ENCODE measurements at places on chromosomes 13 and 19.

DNA sequence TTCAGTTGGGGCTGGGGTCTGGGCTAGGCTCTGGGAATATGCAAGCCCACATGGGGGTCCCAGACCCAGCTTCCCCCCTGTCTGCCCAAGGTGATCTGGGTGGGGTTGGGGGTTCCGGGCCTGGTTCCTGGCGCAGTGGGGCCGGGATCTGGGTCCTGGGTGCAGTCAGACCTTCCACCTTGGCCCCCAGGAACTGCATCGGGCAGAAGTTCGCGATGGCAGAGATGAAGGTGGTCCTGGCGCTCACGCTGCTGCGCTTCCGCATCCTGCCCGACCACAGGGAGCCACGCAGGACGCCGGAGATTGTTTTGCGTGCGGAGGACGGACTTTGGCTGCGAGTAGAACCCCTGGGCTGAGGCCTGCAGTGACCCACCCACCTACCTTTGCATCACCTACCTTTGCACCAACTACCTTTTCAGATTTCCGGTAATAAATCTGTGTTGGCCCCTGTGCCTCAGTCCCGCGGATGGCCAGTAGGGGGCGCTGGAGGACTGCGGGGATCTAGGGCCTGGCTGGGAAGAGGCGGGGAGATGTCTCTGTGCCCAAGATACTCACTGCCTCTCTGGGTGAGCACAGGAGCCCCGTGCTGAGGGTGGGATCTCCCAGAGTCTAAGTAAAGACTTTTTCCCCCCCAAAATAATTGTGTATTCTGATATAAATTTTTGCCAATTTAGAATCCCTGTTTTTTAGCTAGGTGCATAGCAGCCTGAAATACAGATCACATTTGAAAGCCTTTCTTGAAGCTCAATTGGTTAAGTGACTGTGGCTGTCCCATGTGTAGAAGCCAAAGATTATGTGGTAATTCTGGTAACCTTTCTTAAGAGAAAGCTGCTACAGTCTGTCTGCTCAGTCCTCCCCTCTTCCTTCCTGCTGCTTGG is 11.5 kb upstream of the CYP4F3 start:
- DNase-seq: no peak

DNA sequence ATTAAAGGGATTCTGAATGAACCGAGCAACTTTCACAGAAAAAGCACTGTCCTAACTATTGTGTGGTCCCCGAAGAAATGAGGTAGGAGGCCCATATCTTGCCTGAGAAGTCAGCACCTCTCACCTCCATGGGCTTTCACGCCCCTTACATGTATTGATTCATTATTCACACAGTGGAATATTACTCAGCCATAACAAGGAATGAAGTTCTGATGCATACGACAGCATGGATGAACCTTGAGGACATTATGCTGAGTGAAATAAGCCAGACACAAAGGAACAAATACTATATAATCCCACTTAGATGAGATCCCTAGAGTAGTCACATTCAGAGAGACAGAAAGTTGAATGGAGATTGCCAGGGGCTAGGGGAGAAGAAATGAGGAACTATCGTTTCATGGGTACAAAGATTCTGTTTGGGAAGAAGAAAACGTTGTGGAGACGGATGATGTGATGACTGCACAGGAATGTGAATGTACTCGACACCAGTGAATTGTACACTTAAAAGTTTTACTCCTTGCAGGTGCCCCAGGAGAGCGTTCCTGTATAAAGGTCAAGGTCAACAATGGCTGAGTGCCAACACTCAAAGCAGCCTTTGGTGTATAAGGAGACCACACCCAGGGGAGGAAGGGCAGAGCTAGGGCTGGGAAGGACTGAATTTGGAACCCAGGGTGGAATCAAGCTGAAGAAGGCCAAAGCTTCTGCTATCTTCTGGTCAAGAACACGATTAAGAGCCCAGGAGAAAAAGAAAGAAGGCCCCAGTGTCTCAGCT is 22.5 kb downstream of the ZIC5 start:
- DNase-seq: no peak

- DNase-seq: no peak
Observed at GRCh38 chr19:5663904-5664303, 16.4 kb downstream of the MICOS13 start.

- no peak for DNase-seq
Observed at GRCh38 chr13:86877441-86877840, 793.7 kb upstream of the SLITRK5 start.

DNA sequence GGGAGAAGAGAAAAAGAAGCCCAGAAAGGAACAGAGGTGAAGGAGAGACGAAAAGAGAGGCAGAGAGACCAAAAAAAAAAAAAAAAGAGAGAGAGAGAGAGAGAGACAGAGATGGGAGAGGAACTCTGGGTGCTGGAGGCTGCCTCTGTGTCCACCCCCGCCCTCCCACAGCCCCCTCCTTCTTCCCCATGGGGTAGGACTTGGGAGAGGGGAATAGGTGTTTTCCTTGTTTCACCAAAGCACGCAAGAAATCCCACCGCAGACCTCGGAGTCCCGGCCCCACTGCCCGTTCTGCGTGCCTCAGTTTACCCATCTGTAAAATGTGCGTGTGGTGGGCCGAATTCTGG is 4.9 kb downstream of the ONECUT3 start:
- DNase-seq: no peak

DNA sequence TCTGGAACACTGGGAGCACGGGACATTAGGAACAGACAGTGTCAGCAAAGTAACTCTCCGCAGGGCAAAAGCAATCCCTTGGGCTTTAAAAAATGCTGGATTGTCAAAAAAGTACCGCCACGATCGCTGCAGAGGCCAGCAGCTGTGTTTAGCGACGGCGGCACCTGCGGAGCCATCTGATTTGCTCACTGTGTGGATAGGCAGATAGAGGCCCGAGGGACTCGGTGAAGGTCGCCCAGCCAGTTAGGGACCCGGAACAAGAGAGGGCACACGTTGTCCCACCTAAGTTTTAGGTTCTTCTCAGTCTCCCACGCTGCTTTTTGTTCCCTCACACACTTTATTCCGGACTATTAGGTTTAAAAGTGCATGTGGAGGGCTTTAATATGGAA is 238.3 kb downstream of the TEX29 start:
- no peak for DNase-seq

DNA sequence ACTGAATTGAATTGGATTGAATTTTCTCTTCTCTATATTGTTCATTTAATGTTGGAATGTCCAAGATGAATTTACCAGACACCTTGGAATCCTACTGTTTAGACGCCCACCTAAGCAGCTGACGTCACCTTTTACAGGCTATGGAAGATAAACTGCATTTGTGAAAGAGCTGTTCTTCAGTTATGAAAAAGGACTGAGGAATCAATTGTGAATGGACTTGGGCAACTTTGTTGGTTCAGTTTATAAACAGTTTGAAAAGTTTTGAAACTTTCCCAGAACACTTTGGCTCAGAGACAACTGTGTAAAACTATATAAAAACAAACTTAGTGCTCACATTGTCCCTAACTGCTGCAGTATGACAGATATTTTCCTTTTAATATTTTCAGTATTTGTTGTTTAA is 590.8 kb upstream of the SPRY2 start:
- no peak for DNase-seq

DNA sequence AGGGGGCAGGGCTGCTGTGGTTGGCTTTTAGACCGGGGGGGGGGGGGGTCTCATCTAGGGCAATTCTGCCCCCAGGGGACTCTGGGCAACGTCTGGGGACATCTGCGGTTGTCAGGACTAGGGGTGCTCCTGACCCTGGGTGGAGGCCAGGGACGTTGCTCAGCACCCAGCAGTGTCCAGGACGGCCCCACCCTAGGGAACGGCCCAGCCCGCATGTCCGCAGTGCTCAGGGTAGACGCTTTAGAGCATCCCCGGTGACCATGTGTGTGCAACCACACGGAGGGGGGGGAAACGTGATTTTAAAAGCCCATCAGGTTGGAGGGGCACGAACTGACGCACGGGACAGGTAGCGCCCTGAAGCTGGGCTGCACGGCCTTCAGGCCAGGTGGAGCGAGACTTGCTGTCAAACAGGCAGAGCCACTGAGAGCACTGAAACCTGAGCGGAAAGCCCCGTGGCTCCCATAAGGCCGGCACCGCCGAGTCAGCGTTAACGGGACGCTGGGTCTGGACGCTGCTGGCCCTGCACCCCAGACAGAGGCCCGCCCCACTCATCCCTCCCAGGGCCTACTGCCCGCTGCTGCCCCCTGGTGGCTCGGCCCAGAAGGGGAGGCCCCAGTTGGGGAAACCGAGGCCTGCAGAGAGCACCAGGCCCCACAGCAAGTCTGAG is 8.3 kb downstream of the CACTIN start:
- DNase-seq: no peak

DNA sequence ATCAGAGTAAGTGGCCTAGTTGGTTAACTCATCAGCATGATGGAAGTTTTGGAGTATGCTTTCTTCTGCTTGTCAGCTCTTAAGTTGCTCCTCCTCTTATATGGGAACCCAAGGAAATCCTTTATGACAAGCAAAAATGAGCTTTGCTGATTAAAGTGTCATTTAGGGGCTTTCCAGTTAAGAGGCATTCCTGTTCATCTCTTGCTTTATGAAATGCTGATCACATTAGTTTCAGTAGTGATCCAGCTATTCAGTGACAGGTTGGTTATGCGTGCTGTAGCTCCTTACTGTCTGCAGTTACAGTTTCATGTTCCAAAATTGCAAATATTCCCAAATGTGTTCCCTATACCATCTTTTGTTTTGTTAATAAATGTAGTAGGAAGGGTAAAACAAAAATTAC is 146.6 kb downstream of the CDK8 start:
- DNase-seq: no peak

GRCh38 chr13:50386541-50387050 is 371.4 kb downstream of the KCNRG start:
- no peak for DNase-seq

GRCh38 chr13:35961002-35961401 is 170.2 kb downstream of the DCLK1 start:
- no peak for DNase-seq

DNA sequence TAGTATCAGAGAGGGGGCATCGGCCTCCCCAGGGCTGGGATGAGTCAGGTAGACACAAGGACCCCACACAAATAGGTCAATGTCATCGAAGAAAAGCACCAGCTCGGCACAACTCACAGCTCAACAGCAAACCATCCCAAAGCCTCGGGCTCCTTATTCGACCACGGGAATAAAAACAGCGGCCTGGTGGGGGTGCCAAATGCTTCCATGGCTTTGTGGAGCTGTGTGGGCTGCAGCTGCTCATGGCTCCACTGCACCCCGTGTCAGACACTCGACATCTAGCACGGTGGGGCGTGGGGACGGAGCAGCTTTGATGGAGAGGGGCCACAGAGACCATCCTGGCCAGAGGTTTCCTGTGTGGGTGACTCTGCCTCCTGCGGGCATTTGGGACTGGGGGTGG is 212.5 kb upstream of the SOX1 start:
- DNase-seq: peak; percentile 80

- no peak for DNase-seq
Observed at GRCh38 chr13:91133941-91134802, 213.3 kb upstream of the MIR17HG start.

GRCh38 chr13:97101912-97102708 is 107.8 kb upstream of the OXGR1 start:
- DNase-seq: no peak
